NCI-H446 (cell line): ENCODE measurements at places on chromosomes 7 and 10.

DNA sequence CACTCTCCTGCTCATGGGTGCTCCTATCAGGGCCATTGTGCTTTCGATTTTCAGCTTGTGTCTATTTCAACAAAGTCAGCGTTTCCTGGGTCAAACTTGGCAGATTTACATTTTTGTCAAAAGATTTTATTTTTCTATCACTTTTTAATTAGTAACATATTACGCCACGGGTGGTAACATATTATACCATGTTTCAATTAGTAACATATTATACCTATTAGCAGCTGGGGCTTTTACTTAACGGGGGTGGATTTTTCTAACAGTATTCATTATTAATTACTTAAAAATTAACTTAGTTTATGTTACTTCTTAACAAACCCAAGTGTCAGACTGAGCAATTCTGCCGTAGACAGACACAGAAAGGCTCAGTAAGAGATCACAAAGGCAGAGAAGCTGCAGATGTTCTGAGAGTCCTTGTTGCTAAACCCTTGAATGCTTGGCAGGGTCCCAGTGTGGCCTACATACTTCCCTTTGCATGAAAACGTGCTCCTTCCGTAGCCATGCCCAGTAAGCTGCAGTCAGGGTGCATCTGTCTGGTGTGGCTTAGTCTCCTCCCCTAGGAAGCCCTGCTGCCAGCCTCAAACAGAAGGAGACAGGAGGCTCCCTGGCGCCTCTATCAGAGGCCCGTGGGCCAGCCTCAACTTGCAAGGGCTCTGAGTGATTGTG is 263.1 kb upstream of the CXCL12 start:
- peak; percentile 94 for DNase-seq

GRCh38 chr10:5402798-5403197 is 1.8 kb downstream of the TUBAL3 start:
- DNase-seq, result no peak

- DNase-seq, result no peak
Measured at GRCh38 chr10:131000244-131000643, 311.3 kb downstream of the TCERG1L start.

DNA sequence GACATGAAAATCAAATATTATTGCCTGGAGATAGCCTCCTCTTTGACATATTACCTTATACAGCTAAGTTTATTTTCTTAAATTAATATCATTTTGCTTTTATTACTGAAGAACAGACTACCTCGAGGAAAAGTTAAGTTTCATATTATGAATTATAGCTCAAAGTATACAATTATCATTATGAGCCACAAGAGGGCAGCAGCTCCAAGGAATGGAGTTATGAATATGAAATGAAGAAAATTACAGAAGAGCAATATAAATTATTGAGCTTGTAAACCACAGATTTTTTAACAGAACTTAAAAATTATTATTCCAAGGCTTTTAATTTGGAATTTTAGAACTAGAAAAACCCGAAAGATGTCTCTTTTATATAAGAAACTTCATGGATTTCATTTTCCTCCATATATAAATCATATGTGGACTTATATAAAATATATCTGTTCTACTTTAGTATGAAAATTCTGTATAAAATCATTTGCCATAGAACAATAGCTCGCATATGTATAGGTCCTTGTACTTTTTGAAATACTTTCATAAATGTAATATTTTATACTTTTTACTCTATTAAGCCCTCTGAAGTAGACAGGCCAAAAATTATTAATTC is 40.1 kb downstream of the IQUB start:
- DNase-seq, result peak; percentile 13

DNA sequence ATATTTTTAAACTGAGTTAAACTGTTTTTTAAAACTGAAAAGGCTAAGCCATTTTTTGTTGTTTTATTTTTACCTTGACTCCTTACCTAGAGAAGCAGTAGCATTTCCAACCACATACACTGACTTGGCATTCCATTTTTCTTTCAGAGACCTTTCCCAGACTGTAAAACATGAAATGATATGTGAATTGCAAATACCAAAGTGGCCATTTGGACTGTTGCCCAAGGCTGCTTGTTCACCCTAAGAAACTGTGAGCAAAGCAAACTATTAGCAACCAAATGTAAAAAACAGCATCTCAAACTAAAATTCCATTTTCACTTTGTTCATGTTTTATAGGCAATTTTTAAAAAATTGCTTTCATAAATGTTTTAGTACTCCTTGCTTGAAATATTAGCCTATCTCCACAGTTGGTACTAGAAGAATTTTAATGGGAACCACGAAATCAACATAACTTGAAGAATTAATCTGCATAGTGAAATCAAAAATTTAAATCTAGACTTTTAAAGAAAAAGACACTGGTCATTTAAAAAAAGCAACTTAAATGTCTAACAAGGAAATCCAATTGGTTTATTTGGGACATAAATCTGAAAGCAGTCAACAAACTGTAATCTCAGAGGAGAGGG is 10.8 kb downstream of the UROS start:
- DNase-seq, result no peak

GRCh38 chr10:23442936-23443335 is 4.1 kb downstream of the OTUD1 start:
- DNase-seq, result no peak

GRCh38 chr10:83522881-83523386 is 616.4 kb upstream of the GHITM start:
- peak; percentile 56 for DNase-seq

- no peak for DNase-seq
Measured at GRCh38 chr7:104943502-104944343, 70.3 kb upstream of the KMT2E start.

DNA sequence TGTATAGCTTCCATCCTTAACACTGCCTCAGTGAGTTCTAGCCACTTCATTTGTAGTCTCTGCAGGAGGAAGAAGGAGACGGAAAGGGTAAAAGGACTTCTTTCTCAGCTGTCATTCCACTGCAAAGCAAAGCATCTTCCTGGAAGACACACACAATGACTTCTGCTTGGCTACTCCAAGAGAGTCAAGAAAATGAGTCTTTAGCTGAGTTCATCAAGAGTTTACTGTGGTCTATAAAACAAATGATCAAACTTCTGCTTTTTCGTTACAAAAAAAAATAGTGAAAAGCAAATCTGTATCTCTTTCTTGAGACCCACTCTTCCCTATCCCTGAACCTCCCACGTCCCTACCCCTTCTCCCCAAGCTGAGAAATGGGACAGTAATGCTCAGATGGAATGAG is 205.0 kb upstream of the AHR start:
- DNase-seq, result no peak

- DNase-seq, result no peak
Measured at GRCh38 chr7:55377162-55377817, 12.2 kb downstream of the LANCL2 start.

GRCh38 chr10:33129141-33129995 is 171.3 kb upstream of the ITGB1 start:
- no peak for DNase-seq

GRCh38 chr10:87960230-87960629 is 96.8 kb downstream of the PTEN start:
- no peak for DNase-seq

DNA sequence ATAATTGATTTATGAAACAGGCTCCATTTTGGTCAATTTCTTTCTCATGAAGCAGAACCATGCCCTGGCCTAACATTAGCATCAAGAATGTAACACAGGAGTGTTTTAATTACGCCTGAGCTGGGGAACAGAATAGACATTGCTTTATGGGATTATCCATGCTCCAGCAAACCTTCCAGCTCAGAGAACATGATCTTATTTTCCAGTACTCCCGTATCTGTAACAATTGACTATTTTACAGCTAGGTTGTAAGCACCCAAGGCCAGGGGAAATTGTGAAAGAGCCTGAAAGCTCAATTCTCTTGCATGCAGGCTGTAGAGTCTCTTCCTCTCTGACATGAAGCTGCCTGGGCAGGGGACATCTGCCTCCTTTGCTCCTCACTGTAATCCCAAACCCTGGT is 30.8 kb upstream of the CRYGN start:
- DNase-seq, result no peak

GRCh38 chr7:24301703-24302102 is 17.7 kb downstream of the NPY start:
- no peak for DNase-seq

- DNase-seq, result no peak
Measured at GRCh38 chr10:3180355-3181025, 7.9 kb upstream of the PITRM1 start.

GRCh38 chr10:3761021-3761686 is 23.9 kb downstream of the KLF6 start:
- DNase-seq, result no peak

DNA sequence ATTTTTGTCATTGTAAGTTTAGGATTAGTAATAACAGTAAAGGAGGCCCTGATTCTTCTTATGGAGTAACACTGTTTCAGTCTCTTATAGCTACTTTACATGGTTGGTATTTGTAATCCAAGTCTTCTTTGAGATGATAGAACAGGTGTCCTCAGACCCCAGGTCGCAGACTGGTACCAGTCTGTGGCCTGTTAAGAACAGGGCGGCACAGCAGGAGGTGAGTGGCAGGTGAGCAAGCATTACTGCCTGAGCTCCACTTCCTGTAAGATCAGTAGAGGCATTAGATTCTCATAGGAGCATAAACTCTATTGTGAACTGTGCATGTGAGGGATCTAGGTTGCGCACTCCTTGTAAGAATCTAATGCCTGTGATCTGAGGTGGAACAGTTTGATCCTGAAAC is 77.3 kb downstream of the STK31 start:
- no peak for DNase-seq

- no peak for DNase-seq
Measured at GRCh38 chr10:29925771-29926692, 133.4 kb downstream of the JCAD start.

GRCh38 chr10:84267503-84268126 is 22.8 kb downstream of the RGR start:
- no peak for DNase-seq

- no peak for DNase-seq
Measured at GRCh38 chr10:130112821-130113220, 2.2 kb upstream of the C10orf143 start.

- DNase-seq, result no peak
Measured at GRCh38 chr10:79379512-79380124, 32.3 kb downstream of the PPIF start.

- DNase-seq, result no peak
Measured at GRCh38 chr10:29730458-29730857, 95.7 kb upstream of the SVIL start.

- no peak for DNase-seq
Measured at GRCh38 chr10:79028451-79029010, 40.2 kb upstream of the ZMIZ1 start.

DNA sequence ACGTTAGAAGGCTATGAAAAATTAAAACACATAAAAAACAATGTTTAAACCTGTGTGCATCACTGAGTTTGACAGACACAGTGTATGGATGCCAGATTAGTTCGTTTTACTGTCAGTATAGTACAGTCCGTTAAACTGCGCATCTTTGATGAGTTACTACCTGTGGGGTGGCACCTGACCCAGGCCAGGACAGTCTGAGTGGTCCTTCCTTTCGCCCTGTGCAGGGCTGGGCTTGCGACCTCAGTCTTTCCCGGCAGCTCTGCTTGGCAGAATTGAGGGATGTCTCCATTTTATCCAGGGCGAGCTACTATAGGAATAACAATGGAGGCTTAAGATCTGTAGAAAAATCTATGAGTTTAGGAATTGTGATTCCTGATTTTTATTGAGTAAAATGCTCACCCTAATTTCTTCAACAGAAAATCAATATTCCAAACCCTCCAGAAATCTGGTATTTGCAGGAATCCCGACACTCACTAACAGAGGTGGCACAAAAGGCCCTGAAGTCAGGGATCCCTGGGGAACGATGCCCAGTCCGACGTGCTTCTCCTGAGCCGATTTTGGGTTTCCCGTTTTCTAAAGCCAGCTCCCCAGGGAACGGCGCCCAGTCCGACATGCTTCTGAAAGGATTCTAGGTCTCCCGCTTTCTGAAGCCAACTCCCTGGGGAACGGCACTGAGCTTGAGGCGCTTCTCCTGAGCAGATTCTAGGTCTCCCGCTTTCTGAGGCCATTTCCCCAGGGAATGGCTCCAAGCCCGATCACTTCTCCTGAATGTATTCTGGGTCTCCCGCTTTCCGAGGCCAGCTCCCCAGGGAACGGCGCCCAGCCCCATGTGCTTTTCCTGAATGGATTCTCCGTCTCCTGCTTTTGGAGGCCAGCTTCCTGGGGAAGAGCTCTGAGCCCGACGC is 377.6 kb downstream of the DNAJB6 start:
- no peak for DNase-seq

DNA sequence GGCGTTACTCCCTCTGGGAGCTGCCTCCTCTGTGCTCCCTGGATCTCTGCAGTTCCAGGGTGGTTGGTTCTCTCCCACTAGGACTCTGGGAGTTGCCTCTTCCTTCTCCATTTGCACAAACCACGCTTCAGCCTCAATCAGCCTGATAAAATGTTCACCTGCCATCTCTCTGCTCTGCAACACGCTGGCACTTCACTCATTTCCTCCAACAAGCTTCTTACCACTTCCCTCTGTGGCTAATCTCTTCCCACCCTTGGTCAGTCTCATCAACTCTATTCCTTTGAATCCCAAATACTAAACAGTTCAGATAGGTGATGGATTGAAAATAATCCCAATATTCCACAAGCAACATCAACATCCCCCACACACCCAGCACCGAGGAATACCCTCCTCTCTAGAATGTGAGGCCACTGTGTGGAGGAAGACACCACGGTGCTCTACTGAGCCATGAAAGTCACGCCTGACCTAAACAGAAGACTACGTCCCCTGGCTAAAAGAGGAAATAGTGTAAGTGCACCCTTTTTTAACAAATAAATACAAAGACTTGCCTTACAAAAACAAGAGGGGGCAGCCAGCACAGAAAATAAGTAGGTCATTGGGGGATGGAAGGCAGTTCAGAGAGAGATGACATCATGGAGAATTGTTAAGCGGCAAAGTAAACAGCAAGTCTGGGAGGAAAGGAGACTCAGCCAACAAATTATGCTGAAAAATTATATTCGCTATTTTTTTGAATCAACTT is 1.9 kb upstream of the FAM170B start:
- no peak for DNase-seq

DNA sequence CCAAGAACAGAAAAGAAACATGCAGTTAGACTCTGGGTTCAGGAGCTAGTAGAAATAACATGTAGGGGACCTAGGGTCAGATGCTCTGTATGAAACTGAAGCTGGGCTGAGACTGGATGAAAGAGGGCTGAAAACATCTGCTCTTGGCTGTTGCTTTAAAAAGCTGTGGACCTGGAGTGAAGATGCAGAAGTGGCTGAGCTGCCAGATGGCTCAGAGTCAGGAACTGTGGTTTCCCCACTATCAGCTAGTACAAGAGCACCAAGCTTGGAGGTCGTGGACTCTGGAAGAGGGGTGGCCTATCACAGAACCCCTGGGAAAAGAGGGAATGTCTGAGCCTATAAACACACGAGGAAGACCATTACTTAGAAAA is 5.9 kb downstream of the ADK start:
- DNase-seq, result peak; percentile 35

GRCh38 chr10:35605191-35605590 is at the start of gene GJD4:
GJD4 (plus strand) TSS chr10:35605341; CDS start chr10:35605568, 227 bp downstream.
- DNase-seq, result no peak

GRCh38 chr7:45402480-45403218 is 171.5 kb upstream of the ADCY1 start:
- DNase-seq, result no peak

DNA sequence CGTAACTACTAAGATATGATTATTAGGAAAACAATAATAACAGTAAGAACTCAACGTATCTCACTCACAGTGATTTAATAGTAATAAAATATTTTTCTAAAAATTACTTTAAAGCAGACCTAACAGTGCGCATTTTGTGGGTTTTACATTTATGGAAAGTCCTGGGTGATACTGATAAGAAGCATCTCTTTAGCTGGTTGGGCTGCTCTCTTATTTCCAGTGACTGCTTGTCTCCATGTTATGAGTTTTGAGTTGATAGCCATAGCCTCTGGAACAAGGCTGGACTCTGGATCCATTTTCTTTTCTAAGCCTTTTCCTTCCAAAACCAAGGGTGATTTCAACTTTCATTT is 29.5 kb upstream of the INHBA start:
- no peak for DNase-seq

GRCh38 chr10:69239136-69239535 is 19.0 kb downstream of the HKDC1 start:
- no peak for DNase-seq
